Stimulated activated naive B cell treated with anti-CD40 and anti-IgM and Interleukin-4, amounts not matched to agents 10 μg/mL and 1 μg/mL and 100 μg/mL, for 72 hours (primary cell): ENCODE measurements at places on chromosomes 2 and 18.

GRCh38 chr2:202172439-202173211 lies 65.8 kb downstream of the SUMO1 start:
- peak overlapping the region; percentile 16 for H3K27ac ChIP-seq
- peaks cover 19% of the 10 kb centered on the region for H3K27me3 ChIP-seq
- no peaks in the 10 kb centered on the region for H3K36me3 ChIP-seq
- peak overlapping the region; percentile 20 for H3K4me3 ChIP-seq

DNA sequence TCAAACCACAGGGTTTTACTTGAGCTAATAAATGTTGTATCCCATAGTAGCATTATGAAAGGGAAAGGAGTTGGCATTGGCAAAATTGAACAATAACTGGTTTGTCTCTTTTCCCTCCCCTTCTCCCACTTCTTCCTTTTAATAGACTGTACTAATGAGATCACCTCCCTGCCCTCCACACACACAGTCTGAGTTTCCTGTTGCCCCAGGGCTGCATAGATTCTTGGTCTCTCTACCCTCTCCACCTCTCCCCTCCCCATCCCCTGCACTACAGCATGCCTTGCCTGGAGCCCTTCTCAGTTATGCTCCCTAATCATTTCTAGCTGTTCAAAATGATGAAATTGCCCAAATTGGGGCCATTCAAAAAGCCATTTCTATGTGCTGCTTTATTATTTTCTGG lies 37.2 kb upstream of the NEMP2 start:
- H3K27me3 ChIP-seq, result no peaks in the 10 kb centered on the region
- DNase-seq, result no peak
- H3K4me1 ChIP-seq, result no peaks in the 10 kb centered on the region
- H3K4me3 ChIP-seq, result no peak overlapping the region
- H3K27ac ChIP-seq, result no peak overlapping the region
- peaks cover 16% of the 10 kb centered on the region for H3K36me3 ChIP-seq

DNA sequence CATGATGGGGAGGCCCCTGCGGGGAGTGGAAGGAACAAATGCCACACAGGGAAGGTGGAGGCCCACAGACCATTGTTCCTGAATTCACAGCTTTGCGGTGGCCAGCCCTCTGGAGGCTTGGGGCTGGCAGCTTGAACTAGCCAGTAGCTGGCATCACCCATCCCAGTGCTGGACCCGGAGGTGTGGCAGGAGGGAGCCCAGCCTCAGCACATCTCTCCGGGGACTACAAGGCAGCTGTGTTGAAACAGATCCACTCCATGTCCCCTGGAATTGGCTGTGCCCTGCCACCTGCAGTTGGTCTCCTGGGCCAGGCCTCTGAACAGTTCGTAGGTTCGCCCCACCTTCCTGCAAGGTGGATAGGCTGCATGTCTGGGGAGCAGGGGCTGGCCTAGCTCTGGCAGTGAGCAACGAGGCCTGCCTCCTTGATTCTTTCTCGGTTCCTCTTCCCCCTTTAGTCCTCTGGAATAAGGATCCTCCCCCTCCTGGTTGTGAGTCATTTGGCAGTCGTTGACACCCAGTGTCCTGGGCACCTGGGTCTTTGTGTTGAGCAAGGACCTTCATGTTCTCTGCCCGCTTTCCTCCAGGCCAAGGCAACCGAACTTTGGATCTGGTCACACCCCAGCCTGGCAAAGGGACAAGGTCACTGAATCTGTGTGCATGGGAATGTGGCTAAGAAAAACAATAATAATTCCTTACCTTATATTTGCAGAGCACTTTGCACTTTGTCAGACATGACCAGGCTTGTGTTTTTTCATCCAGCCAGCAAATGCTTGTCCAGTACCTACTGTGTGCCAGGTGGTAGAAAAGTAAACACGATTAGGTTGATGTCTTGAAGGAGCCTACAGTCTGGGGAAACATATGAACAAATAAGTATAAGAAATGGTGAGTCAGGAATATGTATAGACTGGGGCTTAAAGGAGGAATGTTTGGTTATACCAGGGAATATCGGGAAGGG lies 55.0 kb upstream of the MCFD2 start:
- peak overlapping the region; percentile 88 for H3K27ac ChIP-seq
- H3K27me3 ChIP-seq, result no peaks in the 10 kb centered on the region
- H3K36me3 ChIP-seq, result peaks cover 29% of the 10 kb centered on the region
- peaks cover 32% of the 10 kb centered on the region for H3K4me1 ChIP-seq
- DNase-seq, result peak; percentile 27

- peaks cover 21% of the 10 kb centered on the region for H3K4me1 ChIP-seq
- H3K36me3 ChIP-seq, result peaks cover 8% of the 10 kb centered on the region
- H3K27me3 ChIP-seq, result peaks cover 10% of the 10 kb centered on the region
Measured at GRCh38 chr2:28394331-28394877, 1.7 kb downstream of the FOSL2 start.

- H3K4me3 ChIP-seq, result peak overlapping the region; percentile 97
- H3K36me3 ChIP-seq, result peaks cover 41% of the 10 kb centered on the region
- peak; percentile 32 for DNase-seq
- peak overlapping the region; percentile 98 for H3K27ac ChIP-seq
Measured at GRCh38 chr2:219230059-219230540, 494 bp downstream of the ANKZF1 start.

- H3K36me3 ChIP-seq, result no peaks in the 10 kb centered on the region
- H3K4me3 ChIP-seq, result no peak overlapping the region
- no peak for DNase-seq
- H3K4me1 ChIP-seq, result no peaks in the 10 kb centered on the region
- H3K27me3 ChIP-seq, result no peaks in the 10 kb centered on the region
- H3K27ac ChIP-seq, result no peak overlapping the region
Measured at GRCh38 chr2:126915903-126916302, 17.2 kb downstream of the TEX51 start.

DNA sequence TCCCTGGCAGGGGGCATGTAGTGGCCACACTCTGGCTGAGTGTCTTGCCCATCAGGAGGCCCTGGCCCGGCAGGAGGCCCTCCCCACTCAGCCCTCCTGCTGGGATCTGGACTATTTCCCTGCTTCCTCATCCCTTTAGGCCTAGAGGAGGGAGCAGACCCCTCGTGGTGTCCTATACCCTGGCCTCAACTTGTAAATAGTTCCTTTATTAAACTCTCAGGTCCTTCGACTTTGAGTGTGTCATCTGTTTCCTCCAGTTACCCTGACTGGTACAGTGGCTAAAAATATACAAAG lies 166.7 kb upstream of the GLI2 start:
- H3K27me3 ChIP-seq, result peaks cover 4% of the 10 kb centered on the region
- H3K4me3 ChIP-seq, result no peak overlapping the region
- no peak for DNase-seq
- peaks cover 8% of the 10 kb centered on the region for H3K4me1 ChIP-seq
- no peaks in the 10 kb centered on the region for H3K36me3 ChIP-seq
- no peak overlapping the region for H3K27ac ChIP-seq

GRCh38 chr18:28007841-28008240 lies 169.1 kb downstream of the CDH2 start:
- no peak overlapping the region for H3K27ac ChIP-seq
- no peaks in the 10 kb centered on the region for H3K4me1 ChIP-seq
- no peak for DNase-seq
- no peaks in the 10 kb centered on the region for H3K27me3 ChIP-seq
- H3K4me3 ChIP-seq, result no peak overlapping the region
- no peaks in the 10 kb centered on the region for H3K36me3 ChIP-seq

DNA sequence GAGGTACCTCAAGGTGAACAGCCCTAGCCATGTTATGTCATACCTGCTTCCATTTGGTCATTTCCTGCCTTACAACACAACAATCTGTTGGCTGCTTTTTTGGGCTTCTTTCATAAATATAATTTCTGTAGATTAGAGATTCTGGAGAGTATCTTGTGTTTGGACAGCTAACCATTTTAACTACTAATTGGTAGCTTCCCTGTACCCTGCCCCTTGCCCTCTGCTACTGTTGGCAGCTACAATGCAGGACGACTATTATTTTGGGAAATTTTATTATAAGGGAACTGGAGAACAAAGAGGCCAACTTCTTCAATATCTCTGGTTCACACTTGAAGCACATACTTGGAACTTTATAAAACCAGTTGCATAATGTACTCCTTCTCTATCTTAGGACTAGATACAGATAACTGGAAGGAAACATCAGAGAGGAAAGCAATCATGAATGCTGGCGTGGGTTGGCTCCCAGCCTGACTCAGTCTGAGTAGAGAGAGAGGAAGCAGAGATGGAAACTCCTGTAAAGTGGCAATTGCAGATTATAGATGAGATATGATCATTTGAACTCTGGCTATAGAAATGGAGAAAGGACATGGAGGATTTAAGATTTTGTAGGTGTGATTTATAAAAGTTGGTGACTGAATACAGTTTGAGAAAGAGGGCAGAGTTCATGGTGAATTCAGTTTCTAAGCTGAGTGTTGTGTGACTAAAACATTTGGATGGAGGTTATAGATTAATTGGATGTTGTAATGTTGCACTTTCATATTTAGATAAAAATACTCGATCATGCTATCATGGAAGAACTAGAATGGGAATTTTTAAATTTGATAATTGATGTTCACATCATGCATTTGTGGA lies 74.5 kb downstream of the MDH1 start:
- DNase-seq, result no peak
- H3K27ac ChIP-seq, result no peak overlapping the region
- H3K36me3 ChIP-seq, result no peaks in the 10 kb centered on the region
- no peaks in the 10 kb centered on the region for H3K4me1 ChIP-seq
- H3K27me3 ChIP-seq, result peaks cover 5% of the 10 kb centered on the region

DNA sequence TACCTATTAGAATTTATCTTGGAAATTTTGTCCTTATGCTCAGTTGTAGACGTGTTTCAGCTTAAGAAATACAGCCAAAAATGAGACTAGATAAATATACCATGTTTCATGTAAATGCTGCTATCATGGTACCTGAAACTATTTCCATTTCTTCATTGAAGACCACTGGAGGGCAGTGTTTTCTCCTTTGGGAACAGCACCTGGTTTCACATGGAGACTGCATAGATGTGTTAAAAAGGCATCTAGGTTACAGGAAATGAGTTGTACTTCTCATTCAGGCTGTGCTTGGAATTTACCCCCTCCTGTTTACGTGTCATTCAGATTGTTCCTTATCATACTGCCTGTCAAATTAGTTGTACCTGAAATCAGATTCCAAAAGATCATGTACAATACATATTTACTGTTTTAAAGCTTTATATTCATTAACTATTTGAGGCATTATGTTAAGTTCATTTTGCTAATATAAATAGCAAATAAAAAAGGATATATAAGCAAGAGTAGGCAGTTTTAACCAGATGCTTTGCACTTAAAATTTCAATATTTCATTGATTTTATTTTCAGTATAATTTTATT lies 57.3 kb upstream of the PSMD14 start:
- DNase-seq, result no peak
- H3K4me3 ChIP-seq, result no peak overlapping the region
- no peak overlapping the region for H3K27ac ChIP-seq

DNA sequence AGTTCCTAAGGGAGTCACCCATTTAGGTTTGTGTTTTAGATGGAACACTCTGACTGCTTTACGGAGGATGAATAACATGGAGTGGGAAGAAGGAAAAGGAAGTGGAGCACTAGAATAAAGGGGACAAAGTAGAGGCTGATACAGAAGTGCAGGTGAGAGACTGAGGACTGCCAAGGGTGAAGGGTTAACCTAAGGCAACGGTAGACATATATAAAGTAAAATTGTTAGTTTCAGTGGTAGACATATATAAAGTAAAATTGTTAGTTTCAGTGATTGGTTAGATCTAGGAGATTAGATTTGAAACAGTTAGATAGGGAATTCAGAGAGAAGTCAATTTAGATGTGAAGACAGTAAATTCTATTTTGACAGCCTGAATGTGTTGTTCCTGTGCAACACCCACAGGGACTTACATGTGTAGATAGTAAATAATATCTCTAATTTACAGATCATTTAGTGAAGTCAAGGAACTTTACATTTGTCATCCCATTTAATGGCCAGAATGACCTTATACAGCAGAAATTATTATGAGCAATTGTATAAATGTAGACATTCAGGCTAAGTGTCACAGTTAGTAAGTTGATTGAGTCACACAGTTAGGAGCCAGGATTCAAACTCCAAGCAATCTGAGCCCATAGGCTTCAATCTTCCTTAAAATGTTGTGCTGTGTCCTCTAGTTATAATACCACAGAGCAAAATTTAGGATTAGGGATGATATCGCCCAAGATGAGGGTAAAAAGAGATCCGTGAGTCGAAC lies 270.8 kb upstream of the UBE2E3 start:
- H3K4me1 ChIP-seq, result no peaks in the 10 kb centered on the region
- no peaks in the 10 kb centered on the region for H3K36me3 ChIP-seq
- H3K27me3 ChIP-seq, result no peaks in the 10 kb centered on the region
- DNase-seq, result no peak
- no peak overlapping the region for H3K4me3 ChIP-seq

GRCh38 chr2:42116195-42117181 lies 52.7 kb upstream of the EML4 start:
- no peak overlapping the region for H3K27ac ChIP-seq
- H3K4me3 ChIP-seq, result no peak overlapping the region
- no peaks in the 10 kb centered on the region for H3K36me3 ChIP-seq
- peaks cover 60% of the 10 kb centered on the region for H3K4me1 ChIP-seq

DNA sequence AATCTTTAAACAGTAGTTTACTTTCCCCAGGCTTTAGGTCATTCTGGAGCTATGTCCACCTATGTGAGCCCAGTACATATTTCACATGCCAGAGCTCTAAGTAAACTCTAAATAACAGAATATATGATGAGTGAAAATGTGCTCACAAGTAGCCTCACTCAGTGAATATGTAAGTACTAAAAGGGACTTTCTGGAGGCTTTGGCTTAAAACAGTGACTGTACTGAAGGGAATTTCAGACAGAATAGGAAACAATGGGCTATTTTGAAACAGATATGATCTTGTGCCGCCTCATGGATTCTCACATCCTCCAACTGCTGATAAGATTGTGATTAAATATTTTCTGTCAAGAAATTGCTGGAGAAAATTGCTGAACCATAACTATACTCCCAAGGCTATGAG lies 747.9 kb downstream of the SOCS6 start:
- H3K4me1 ChIP-seq, result no peaks in the 10 kb centered on the region
- H3K36me3 ChIP-seq, result no peaks in the 10 kb centered on the region
- DNase-seq, result no peak
- H3K4me3 ChIP-seq, result no peak overlapping the region

GRCh38 chr2:151623631-151624030 lies 110.6 kb downstream of the NEB start:
- no peak overlapping the region for H3K27ac ChIP-seq
- H3K27me3 ChIP-seq, result no peaks in the 10 kb centered on the region
- no peaks in the 10 kb centered on the region for H3K4me1 ChIP-seq
- DNase-seq, result no peak
- H3K36me3 ChIP-seq, result peaks cover 4% of the 10 kb centered on the region

- H3K4me3 ChIP-seq, result no peak overlapping the region
- H3K4me1 ChIP-seq, result no peaks in the 10 kb centered on the region
- DNase-seq, result no peak
- H3K27ac ChIP-seq, result no peak overlapping the region
- no peaks in the 10 kb centered on the region for H3K27me3 ChIP-seq
Measured at GRCh38 chr2:161708350-161708975, 84.2 kb downstream of the SLC4A10 start.
